ENCODE measurements at places on chromosomes 5 and 9.

GRCh38 chr9:125758986-125759763, 12.0 kb downstream of the PBX3 start:
- DNase-seq: peak; percentile 41

DNA sequence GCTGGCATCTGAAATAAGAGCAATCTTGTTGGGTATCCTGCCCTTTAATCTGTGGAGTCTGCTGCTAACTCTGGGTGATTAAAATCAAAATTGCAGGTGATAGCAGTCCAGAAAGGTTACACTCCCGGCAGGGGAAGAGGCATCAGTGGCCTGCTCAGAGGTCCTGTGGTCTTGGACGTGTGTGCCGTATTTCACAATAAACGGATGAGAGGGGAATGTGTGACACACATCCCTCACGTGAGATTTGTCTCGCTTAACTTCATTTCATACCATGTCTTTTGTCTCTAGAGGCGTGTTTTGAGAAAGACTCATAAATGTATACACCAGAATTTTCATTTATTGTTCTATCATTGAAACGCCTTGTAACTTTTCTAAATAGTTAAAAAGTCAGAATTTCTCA, 36.6 kb downstream of the FAM240B start:
- no peak for DNase-seq

DNA sequence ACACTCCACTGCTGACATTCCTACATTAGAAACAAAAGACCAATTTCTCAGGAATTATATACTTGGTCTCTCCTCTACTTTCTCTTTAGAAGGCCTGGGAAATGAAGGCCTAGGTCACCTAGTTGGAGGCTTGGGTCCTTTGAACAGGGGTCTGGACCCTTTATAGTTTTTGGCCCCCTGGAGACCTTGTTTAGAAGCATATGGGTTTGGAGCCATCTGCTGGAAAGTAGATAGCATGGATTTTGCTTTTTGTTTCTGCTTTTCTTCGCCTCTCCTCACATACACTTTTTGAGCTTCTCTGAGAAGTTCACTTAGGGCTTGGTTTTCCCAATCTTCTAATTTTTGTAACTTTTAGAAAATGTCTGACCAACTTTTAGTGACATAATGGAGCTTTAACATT, 67.1 kb upstream of the CDK20 start:
- DNase-seq: no peak

DNA sequence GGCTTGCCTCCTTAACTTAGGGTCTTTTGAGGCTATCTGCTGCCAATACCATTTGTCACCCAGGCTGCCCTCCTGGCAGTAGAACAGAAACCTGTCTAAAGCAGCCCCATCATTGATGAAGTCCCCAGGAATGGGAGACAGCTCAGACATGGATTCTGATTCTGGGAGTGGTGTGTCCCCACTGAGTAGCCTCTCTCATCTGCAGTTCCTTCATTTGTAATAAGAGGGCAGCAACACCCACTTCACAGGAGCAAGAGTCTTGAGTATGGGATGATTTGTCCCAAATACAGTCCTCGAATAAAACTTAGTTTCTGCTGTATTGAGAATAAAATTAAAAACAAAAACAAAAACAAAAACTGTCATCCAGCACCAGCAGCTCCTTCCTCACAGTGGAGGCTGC, 167.6 kb downstream of the ASTN2 start:
- DNase-seq: peak; percentile 13
